ENCODE measurements at places on chromosomes 7 and 10. TPM values are rescaled to one million over a fixed set of nuclear protein-coding genes. Genes with fewer than 3 reads are reported as not detected.

The HEPACAM2 gene
- total RNA-seq: under 0.01 TPM

The HYAL4 gene
- not detected for total RNA-seq

The CDC14C gene
- total RNA-seq: not detected

The FKBP6 gene
- total RNA-seq: not detected

The TAS2R5 gene
- 0.57 TPM for total RNA-seq

The NODAL gene
- not detected for total RNA-seq

The ADAM22 gene
- total RNA-seq: 0.37 TPM

The SLC13A4 gene
- total RNA-seq: not detected

The HK1 gene
- 169 TPM for total RNA-seq

The TMEM176B gene
- 3.8 TPM for total RNA-seq
